ENCODE measurements at places on chromosomes 7 and 10.
A peak's percentile ranks its signal among the peaks of the same experiment; 100 is the strongest.

DNA sequence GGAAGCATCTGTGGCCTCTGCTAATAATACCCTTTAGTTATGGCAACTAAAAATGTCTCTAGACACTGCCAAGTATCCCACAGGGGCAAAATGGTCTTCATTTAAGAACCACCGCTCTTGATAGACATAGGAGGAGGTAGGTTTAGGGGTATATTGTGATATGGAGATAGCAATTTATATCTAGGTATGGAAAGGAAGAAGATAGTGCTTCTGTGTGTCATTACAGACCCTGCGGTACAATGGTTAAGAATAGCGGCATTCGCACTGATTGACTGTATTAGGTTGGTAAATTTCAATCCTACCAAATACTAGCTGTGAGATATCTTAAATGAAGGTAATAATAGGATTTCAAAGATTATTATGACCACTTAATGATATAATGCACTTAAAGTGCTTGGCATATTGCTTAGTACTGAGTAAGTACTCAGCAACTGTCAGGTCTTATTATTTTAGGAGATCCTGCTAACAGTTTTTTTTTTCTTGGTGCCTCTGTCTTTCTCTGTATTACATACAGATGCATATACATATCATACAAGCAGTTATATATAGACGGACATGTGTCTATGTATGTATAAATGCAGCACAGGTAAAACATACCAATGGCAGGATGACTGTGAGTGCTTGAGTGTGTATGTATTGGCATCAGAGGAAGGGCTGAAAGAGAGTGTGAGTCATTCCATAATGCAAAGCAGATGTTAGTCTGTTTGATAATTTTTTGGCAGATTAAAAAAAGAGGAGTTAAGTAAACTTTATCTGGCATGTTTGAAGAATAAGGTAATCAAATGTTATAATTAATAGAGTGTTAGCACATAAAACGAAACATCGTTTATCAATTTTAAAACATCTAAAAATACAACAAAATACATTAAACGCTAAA lies 50.0 kb upstream of the ITGB8 start:
- DNase-seq, result no peak

DNA sequence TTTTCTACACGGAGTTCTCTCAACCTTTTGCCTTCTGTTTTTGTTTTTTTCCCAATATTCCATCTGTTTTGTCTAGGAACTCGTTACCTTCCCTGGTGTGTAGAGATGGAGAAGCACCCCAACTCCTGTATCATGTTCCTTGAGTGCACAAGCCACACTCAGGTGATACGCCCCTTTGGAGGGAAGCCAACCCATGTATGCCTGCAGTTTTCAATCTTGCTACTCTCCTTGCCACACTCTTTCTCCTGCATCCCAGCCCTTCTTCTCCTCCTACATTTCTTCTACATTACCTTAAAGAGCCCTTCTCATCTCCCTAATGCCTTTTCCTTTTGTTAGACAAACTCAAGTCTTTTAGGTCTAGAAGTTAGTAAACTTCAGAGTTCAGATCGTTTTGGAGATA lies 10.2 kb upstream of the SP4 start:
- no peak for DNase-seq

- no peak for DNase-seq
These were observed 12.6 kb upstream of the GRB10 start for GRCh38 chr7:50795253-50795652.

DNA sequence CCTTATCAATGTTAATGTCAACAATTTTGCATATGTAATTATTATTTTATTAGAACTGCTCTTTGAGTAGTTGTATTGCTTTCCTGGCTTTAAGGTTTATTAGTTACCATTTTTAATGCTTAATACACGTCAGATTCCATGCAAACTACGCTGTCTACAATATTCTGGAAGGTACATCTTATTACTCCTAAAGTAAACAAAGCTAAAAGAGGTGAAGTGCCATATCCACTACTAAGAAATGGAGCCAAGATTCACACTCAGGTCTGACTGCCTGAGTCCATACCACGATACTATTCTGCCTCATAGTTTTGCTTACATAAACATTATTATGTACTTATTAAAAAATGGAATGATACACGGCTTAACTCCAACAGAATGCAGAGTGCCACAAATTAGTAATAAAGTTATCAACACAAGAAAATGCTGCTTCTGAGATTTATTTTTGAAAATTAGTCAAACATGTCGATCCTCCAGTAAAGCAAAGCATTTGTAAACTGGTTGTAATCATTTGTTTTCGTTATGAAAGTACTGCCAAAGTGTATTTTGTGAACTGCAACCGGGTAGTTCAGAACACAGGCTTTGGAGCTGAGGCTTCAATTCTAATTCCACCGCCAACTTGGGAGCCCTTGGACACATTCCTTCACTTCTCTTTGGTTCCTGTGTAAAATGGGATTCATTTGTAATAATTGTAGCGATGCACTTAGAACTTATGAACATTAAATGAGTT lies 1.1 kb upstream of the DMTF1 start:
- DNase-seq, result no peak

DNA sequence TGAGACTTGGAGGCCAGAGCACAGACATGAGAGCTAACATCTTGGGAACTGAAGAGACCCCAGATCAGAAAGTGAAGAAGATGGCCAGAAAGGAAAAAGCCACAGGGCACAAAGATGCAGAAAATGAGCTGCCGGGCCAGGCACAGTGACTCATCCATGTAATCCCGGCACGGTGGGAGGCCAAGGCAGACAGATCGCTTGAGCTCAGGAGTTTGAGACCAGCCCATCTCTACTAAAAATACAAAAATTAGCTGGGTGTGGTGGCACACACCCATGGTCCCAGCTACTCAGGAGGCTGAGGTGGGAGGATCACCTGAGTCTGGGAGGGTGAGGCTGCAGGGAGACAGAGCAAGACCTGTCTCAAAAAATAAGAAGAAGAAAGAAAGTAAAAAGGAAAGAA lies 81.4 kb upstream of the MGMT start:
- DNase-seq, result no peak

- no peak for DNase-seq
These were observed 18.0 kb downstream of the CAMK2B start for GRCh38 chr7:44307301-44307900.

GRCh38 chr10:11760861-11761260 lies 18.7 kb downstream of the ECHDC3 start:
- DNase-seq, result no peak

DNA sequence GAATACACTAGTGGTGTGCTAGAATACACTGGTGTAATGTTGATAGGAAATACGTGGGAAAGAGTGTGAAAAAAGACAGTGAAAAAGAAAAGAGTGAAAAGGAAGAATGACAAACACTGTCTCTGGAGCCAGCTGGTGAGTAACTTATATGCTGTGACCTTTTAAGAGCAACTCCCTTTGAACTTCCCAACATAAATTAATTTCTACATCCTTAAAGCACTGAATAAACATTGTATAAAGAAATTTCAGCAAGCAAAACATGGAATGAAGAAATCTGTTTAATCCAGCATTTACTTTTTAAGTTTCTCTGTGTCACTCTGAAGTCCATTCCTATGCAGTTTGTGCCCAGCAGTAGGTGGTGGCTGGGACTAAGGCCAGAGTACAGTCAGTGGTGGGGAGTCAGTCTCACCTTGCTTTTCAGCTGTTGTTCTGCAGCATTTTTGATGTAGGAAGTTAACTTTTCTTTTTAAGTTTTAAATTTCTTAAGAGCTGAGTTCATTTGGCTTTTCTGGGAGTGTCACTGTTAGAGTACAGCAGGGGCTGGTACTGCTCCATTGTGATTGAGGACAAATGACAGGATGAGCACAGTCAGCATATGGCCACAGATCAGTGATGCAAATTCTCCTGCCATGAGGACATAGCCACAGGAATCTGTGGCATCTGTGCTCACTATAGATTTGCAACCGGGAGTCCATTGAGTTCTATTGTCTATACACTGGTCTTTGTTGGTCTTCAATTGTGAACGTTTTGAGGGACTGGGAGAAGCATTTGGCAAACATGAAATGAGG lies 321.8 kb downstream of the ZNF248 start:
- DNase-seq, result no peak

GRCh38 chr7:129110258-129110981 lies 34.1 kb upstream of the TSPAN33 start:
- DNase-seq, result no peak

DNA sequence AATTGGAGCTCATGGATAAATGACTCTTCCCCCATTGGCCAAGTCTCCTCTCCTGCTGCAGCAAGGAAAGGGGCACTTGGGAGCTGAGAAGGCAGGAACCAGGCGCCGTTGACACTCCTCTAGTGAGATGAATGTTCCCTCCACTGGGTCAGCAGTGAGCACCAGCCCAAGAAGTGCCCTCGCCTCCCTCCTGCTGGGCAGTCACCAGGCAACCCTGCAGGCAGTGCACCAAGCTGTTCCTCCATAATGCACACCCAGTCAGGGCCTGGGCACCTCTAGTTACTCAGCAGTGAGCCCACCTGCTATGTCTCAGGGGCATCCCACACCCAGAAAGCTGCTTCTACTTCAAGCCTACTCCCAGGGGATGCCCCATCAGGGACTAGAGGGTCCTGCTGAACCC lies 84.3 kb downstream of the KCNMA1 start:
- no peak for DNase-seq

DNA sequence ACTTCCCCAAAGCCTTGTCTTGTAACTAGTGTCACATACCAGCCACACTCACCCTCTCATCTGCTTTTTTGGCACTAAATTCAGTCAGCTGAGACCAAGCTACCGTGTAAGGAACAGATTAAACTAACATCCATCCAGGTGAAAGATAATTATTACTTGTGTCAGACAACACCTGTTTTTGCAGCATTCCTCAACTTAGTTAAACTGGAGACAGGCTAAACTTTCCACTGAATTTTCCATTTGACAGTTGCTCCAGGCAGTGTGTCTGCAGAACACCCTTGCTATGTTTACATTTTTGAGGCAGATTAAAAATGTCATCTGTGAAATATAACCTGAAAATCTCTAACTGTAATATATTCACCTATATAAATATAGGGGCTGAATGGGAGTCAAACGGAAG lies 73.6 kb downstream of the CYP26A1 start:
- DNase-seq, result no peak

DNA sequence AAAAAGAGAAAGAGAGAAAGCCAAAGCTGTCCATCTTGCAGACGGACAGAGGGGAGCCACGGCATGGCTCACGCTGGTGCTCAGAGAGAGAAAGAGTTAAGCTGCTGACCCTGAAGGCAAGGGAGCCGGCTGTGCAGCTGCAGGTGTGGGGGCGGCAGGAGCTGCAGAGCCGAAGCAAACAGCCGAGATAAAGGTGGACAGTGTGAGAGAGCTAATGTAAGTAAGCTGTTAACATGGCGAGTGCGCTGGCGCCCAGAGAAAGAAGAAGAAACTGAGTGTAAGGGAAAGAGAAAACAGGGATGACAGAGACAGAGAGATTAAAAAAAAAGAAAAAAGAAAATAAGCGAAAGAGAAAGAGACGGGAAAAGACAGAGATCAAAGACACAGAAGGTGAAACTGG lies 18.2 kb downstream of the COL17A1 start:
- no peak for DNase-seq

GRCh38 chr10:47151920-47152319 lies 148.1 kb upstream of the GDF10 start:
- no peak for DNase-seq

DNA sequence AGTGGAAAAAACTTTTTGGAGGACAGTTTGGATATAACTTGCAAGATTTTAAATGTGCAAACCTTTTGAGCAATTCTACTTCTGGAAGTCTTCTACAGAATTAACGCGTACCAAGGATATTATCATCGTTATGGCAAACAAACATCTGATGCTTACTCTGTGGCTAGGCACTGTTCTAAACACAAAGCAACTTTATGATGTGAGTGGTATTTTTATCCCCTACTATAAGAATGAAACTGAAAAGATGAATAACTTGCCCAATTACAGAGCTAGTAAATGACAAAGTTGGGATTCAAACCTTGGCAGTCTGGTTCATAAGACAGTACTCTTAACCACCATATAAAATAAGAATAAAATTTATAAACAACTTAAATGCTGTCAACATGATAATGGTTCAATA lies 15.8 kb downstream of the ASZ1 start:
- DNase-seq, result no peak

DNA sequence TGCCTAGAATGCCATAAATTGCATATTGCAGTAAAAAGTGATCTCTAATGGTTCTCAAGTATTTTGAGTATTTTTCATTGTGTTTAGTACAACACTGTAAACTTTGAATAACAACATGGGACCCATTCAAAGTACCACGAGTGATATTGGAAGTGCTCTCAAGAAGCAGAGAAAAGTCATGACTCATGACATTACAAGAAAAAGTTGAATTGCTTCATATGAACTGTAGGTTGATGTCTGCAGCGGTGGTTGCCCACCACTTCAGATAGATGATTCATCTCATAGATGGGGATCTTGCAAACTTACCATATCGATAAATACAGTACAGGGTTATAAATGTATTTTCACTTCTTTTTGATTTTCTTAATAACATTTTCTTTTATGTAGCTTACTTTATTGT lies 33.9 kb downstream of the ENTPD1 start:
- DNase-seq, result no peak

DNA sequence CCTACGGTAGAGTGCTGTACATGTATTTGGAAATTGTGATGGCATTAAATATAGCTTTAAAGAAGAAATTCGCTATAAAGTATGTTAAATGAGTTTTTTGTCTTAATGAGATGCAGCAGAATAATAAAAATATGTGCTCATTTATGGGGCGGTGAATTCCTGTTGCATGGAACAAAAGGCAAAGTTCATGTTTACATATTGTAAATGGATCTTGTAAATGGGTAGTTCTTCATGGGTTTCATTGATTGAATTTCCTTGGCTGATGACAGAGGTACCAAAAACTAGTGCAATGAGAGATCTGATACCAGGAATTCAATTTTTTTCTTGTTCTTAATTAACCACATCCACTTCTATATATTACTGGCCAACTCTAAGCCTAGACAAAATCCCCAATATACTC lies 284.2 kb downstream of the SUGCT start:
- no peak for DNase-seq

DNA sequence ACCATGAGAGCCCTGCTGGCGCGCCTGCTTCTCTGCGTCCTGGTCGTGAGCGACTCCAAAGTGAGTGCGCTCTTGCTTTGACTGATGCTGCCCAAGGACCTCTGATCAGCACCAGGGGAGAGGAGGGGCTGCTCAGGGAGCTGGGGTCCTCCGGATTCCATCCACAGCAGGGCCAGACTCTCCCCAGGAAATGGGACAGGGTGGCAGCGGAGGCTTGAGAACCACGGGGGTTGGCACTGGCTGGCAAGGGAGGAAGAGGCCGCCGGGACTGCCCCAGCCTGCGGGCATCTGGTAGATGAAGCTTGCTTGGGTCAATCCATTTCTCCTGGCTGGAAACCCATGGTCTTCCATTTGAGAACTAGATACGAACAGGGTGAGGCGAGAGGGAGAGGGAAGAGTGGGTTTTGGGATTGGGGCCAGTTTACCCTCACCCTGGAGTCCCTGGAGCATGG lies 647 bp downstream of the PLAU start:
- DNase-seq, result no peak

GRCh38 chr10:101888251-101888949 lies 44.8 kb upstream of the KCNIP2 start:
- DNase-seq, result peak; percentile 48

GRCh38 chr7:44914992-44915607 lies 29.8 kb upstream of the PURB start:
- peak; percentile 21 for DNase-seq

GRCh38 chr10:72037266-72037665 lies 51.1 kb downstream of the SPOCK2 start:
- DNase-seq, result no peak

GRCh38 chr10:53209944-53210611 lies 437.5 kb upstream of the MBL2 start:
- no peak for DNase-seq
